ENCODE measurements at places on chromosomes 11 and 22.

DNA sequence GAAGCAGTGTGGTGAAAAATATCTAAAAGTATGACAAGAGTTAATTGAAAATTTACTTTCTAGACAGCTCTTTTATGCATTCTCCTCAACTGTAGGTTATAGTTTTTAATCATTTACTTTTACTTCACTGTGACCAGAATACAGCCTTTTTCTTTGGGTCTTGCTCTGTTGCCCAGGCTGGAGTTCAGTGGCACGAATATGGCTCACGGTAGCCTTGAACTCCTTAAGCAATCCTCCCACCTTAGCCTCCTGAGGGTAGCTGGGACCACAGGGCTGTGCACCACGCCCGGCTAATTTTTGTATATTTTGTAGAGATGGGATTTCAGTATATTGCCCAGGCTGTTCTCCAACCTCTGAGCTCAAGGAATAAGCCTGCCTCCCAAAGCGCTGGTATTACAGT lies 5.3 kb downstream of the SC5D start:
- no peak for DNase-seq

- DNase-seq, result no peak
These were observed 75.2 kb downstream of the ISX start for GRCh38 chr22:35140879-35141745.

GRCh38 chr11:7332962-7333361 lies 81.3 kb downstream of the SYT9 start:
- DNase-seq, result peak; percentile 6

- no peak for DNase-seq
These were observed 690.3 kb downstream of the FAM181B start for GRCh38 chr11:82043316-82043715.

GRCh38 chr22:48090332-48090672 lies 1327.9 kb downstream of the TBC1D22A start:
- no peak for DNase-seq

DNA sequence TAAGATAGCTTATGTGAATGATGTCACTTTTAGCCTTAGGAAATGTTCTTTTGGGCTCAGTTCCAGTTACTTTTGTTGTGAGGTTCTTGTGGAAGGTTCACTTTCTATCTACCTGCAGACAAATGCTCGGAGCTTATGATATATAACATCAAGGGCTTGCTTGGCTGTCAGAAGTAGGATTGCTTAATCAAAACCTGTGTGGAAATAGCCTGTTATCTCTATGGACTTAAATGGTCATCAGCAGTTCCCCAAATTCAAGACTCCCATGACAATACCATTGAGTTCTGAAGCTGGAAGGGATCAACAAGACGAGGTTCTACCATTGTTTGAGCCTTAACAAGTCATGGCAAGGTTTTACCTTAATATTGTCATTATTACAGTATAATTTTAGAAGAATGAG lies 43.8 kb downstream of the FLI1 start:
- no peak for DNase-seq

DNA sequence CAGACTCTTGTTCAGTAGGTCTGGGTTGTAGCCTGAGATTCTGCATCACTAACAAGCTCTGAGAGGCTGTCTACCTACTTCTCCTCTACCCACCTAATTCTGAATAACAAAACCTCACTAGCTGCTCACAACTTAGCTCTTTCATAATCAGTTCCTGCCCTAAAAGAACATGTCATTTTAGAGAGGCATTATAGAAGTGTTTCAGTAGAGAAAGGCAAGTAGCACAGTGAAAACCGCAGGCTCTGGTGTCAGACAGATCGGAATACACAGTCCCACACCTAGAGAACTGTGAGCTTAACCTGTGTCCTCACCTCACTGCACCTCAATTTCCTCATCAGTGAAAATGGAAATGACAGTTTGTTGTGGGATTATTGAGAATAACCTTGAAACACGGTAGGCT lies 1337.6 kb upstream of the TENM4 start:
- DNase-seq, result no peak

DNA sequence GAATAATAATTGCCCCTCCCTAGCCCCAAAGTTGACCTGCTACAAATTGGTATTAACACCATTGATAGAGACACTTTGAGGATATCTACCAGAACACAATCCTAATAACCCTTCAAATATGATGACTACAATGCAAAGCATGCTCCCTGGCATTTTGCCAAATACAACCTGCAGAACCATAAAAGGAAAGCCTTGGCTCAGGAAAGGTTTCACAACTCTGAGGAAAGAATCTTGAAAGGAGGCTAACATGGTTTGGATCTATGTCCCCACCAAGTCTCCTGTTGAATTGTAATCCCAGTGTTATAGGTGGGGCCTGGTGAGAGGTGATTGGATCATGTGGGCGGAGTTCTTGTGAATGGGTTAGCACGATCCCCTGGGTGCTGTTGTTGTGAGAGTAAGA lies 140.4 kb upstream of the ARHGAP42 start:
- peak; percentile 4 for DNase-seq

- no peak for DNase-seq
These were observed 416.5 kb downstream of the GUCY1A2 start for GRCh38 chr11:106601684-106602297.

DNA sequence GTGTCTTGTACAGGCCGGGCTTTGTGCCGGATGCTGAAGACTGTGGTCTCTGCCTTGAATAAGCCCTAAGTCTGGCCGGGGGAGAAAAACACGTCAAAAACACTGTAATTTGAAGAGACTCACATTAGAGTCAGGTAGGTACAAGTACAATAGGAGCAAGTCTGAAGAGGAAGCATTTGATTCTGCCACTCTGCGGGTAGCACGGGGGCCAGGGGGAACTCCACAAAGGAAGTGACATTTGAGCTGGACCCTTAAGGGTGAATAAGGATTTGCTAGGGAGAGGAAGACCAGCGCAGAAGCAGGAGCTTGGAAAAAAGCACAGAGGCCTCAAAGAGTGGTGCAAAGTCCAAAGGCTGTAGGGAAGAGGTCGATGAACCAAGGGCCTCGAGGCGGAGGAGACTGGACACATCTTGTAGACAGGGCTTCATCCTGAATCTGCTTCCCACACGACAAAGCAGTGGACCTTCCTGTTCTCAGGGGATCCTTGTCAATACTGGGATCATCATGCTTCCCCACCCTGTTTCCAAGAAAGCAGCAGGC lies 38.7 kb downstream of the BUD13 start:
- no peak for DNase-seq

GRCh38 chr11:529728-530411 lies 5.5 kb downstream of the HRAS start:
- DNase-seq, result no peak

- no peak for DNase-seq
These were observed 38.5 kb downstream of the INSC start for GRCh38 chr11:15153231-15153630.

GRCh38 chr11:3093281-3094191 lies 36.3 kb upstream of the CARS1 start:
- DNase-seq, result no peak

DNA sequence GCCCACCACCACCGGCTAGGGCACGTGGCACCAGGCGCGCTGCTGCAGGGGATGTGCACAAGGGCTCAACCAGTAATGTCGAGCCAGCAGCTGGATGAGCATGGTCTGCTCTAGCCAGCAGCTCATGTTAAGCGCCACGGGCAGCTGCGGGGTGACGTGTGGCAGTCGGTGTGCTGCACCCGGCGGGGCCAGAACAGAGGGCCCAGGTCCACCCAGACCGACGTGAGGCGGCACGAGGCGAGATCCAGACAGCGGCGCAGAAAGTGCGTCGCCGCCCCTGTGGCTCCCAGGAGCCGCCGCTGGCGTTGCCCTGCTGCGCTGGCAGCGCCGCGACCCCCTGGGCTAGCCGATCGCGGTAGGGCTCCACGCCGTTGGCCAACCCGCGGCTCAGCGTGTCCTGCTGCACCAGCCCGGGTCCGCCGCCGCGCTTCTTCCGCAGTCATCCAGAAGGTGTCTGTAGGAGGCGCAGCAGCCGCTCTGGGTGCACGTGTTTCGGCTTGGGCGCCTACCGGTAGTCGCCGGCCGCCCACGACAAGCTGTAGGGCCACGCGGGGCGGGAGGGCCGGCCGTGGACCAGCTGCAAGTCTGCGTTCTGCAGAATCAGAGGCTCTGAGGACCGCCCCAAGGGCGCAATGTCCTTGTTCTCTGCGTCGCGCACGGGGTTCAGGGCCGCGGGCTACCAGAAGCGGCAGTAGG lies 4.6 kb upstream of the GALR3 start:
- peak; percentile 59 for DNase-seq

GRCh38 chr11:101996111-101996510 lies 51.1 kb upstream of the CFAP300 start:
- DNase-seq, result no peak

DNA sequence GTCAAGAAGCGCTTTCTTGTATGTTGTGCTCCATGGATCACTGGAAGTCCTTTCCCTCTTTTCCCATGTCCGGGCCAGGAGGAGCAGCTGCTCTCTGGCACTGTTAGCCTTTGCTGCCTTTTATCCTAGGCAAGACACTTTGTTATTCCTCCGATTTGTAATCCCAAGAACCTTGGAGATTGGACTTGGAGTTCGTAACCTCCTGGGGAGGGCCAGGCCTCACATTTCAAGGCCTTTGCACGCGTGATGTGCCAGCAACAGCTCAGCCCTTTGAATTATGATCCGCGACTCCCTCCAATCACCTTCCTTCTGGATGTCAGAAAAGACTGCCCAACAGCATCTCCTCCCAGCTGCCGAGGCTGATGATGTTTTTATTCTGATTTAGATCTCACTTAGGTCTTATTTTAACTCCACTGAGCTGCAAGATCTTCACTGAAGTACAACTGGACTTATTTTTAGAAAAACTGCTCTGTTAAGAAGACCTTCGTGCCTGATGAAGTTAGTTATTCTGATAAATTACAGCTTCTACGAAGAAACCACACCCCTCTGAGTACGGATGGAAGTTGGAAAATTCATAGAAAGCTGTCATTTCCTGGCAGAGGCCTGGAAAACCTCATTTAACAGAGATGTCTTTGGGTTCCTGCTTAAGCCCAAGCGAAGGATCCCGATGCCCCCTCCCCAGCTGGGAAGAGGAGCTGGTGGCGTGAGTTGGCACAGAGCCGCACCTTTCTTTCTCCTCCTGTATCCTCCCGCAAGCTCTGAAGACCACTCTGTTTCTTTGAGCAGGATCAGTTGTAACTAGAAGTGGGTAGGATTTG lies 62.4 kb downstream of the PARVB start:
- peak; percentile 72 for DNase-seq

DNA sequence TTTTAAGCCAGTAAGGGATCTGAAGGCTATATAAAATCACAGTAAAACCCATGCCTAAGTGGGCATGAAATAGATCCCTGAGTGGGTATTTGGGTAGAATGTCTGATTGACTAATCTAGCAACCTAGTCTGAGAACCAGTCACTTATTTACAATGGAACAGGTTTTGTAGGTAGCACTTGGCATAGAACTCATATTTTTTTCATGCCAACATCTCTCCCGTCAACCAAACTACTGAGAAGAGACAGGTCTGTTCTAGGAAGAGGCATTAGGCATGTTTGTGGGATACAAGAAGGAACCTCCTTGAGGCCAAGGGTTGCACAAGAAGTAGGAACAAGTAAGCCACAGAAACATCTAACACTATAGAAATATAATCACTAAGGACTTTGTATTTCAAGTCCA lies 840.4 kb upstream of the TENM4 start:
- DNase-seq, result no peak

GRCh38 chr11:85423316-85423715 lies 203.8 kb downstream of the DLG2 start:
- no peak for DNase-seq

DNA sequence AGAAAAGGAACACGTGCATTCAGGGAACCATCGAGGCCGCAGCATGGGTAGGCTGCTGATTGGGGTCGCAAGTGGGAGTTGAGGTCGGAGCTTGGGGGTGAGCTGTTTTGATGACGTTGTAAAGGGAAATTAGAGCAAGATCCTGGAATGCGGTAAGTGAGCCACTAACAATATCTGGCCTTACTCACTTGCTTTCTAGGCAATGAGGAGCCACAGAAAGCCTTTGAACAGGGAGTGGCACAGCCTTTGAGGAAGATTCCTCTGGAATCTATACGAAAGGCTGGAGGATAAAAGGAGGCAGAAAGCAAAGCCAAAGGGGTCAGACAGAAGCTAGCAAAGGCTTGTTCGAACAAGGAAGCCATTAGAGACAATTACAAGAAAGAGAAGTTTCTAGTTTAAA lies 197.5 kb downstream of the LARGE1 start:
- DNase-seq, result no peak

DNA sequence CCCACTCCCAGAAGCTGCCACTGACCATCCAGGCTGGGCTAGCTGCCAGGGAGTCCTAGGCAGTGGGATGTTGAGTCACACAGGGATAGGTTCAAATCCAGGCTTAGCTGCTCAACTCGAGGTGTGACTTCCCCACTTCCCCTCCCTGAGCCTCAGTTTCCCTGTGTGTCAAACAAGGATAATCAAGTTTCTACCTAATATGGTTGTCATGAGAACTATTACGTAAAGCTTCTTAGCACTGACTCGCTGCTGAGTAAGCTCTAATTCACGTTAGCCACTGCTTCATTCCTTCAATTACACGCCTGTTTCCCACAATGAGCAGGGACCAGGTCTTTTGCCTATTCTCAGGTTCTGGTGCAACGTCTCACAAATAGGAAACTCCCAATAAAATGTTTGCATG lies 67.7 kb downstream of the SEZ6L start:
- DNase-seq, result no peak

- peak; percentile 85 for DNase-seq
These were observed at the start of gene ARSA for GRCh38 chr22:50627642-50628542. ARSA (minus strand) TSS chr22:50628152; CDS start chr22:50627779, 373 bp downstream.

- DNase-seq, result peak; percentile 69
These were observed 177.9 kb upstream of the CADM1 start for GRCh38 chr11:115682101-115682500.

GRCh38 chr11:75939992-75940391 lies 125.0 kb downstream of the UVRAG start:
- no peak for DNase-seq

DNA sequence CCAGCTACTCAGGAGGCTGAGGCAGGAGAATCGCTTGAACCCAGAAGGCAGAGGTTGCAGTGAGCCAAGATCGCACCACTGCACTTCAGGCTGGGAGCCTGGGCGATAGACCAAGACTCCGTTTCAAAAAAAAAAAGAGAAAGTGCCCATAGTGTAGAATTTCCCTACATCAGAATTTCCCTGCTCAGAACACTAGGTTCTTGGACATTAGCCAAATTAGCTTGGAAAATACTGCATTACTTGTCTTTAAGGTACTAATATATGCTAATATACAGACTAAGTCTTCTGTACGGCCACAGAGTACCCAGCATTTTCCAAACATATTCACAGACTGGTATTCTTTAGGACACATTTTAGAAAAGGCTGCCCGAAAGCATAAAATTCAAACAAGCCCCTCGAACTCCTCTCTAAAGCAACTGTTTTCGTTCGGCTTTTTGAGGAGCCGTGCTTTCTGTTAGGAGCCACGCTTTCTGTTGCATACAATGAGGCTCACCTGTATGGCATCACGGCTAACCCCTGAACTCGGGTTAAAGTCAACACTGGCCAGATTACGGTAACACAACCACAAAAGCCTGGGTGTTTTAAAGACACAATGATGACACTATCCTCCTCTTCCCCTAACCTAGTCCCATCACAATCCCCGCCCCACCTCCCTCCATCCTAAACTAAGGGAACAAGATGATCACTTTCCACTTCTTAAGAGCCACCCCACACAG lies 18.4 kb downstream of the TNKS1BP1 start:
- no peak for DNase-seq

- no peak for DNase-seq
These were observed 20.0 kb downstream of the PRRG4 start for GRCh38 chr11:32849761-32850160.
